Posterior vena cava (tissue), 2 donors: ENCODE measurements at places on chromosomes 6 and 20.

GRCh38 chr20:60453388-60454246, 495.4 kb downstream of the CDH26 start:
- no peak for DNase-seq

DNA sequence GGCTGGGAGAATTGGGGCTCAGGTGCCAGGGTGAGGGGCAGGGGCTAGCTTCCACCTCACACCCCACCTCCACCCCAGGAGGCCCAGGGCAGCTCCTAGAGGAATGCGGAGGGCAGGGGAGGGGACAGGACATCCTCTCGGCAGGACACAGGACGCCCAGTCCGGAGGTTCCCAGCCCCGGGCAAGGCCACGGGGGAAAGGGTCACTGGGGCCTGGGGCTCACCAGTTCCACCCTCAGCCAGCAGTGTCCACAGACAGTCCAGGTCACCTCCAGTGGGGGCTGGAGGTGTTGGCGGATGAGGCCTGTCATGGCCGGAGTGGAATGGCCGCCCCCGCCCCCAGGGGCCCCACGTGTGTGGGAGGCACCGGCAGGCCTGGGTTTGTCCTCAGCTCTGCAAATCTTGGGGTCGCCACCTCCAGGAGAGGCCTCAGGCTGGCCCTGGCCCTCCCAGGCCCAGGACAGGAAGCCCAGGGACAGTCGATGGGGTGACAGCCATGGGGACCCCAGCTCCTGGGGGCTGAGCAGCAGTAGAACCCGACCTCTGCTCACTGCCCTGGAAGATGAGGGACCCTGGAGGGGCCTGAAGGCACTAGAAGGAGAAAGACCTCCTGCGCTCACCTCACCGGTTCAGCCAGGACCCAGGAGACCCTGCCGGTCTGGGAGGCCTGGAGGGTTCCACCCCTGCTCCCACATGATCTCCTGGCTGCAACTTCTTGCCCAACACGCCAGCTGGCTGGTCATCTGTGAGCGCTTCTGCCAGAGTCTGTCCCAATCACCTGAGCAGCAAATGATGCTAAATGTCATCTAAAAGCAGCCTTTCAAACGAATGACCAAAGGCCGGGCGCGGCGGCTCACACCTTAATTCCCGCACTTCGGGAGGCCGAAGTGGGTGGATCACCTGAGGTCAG, 13.0 kb upstream of the ABHD16B start:
- DNase-seq = no peak

DNA sequence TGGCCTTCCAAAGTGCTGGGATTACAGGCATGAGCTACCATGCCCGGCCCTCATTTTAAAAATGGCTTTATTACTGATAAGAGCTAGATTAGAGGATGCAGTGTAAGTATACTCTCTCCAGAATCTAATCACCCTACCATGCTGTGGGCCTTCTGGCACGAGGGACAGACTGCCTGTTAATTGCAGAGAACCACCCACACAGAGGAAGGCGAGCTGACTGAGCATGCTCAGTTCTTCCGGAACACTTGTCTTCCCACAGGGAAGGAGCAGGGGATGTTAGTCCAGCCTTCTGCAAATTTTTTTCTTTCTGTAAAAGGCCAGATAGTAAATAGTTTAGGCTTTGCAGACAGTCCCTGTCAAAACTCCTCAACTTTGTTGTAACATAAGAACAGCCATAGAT, 48.9 kb downstream of the ALDH5A1 start:
- no peak for DNase-seq

DNA sequence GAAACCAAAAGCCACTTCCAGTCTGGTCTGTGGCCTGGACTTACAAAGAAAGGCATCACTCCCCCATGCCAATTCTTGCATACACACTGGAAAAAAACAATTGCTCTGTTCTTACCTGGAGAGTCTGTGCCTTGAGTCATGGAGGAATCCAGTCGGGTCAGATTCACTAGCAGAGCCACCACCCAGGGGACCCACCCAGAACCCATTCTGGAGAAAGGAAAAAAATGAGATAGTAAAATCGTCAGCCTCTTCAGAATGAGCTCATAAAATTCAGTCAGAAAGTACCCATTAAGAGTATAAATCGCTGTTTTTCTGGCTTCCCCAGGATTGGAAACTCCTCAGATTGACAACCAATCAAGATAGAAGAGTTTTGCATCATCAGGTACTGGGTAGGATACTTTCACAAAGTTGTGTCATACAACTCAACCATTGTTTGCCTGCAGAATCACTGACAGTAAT, at the start of gene HLA-DOB:
HLA-DOB (minus strand) TSS at position 257 of the 459 bp plus-strand sequence; CDS start at position 206, 51 bp downstream.
- DNase-seq = no peak

- DNase-seq = no peak
These were observed 53.8 kb downstream of the C6orf58 start for GRCh38 chr6:127630800-127631199.

DNA sequence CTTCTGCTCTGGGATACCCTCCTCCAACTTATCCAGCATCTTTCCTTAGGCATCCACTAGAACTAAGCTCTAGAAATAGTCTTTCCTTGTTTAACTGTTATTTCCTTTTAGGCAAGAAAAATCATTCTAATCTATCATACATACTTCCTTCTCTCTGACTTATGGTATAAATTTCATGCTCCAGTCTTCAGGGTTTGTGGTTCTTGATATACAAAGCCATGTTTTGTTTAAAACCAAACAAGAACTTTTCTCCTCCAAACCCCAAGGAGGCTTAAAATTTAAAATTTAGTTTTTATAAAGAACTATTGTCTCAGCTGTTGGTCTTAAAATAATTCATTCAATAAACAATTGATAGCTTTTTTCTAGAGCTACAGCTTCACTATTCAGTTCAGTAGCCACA, 77.2 kb downstream of the CD164 start:
- DNase-seq = no peak

GRCh38 chr20:63891061-63892002, 3.6 kb upstream of the DNAJC5 start:
- DNase-seq = no peak

GRCh38 chr20:59324521-59325141, 24.2 kb downstream of the EDN3 start:
- DNase-seq = no peak

DNA sequence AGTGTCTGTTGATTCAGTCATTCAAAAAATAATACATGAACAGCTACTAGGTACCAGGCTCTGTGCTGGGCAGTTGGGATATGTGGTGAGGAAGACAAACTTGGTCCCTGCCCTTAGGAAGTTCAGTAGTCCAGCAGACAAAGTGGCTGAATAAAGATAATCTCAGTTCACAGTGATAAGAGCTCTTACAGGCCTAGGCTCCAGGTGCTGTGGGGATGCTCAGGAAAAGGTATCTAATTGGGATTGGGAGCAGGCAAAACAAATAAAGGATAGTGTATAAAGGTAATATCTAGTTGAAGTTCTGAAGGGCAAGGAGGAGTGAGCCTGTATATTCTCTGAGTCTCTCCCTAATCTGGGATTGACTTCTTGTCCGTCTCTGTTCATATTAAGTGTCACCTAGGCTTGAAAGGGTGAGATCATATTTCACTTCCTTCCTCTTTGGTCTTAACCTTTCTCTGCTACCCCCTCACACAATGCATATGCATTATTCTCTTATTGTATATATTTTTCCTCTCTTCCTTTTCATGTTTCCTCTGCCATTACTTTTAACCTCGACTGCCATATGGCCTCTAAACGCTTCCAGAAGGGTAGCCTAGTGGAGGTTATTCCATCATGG, 13.5 kb downstream of the PTPN1 start:
- DNase-seq = no peak

DNA sequence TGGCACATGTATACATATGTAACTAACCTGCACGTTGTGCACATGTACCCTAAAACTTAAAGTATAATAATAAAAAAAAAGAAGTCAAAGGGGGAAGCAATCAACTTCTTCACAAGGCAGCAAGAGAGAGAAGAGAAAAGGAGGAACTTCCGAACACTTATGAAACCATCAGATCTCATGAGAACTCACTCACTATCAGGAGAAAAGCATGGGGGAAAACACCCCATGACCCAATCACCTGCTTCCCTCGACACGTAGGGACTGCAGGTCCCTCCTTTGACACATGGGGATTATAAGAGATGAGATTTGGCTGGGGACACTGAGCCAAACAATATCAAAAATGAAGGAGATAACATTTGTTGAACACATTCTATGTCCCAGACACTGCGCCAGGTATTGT, 94.8 kb upstream of the PHACTR1 start:
- DNase-seq = no peak

- no peak for DNase-seq
These were observed 34.7 kb downstream of the PLAGL1 start for GRCh38 chr6:143973097-143973966.

- peak; percentile 58 for DNase-seq
These were observed 1.5 kb upstream of the C20orf144 start for GRCh38 chr20:33660685-33661058.

DNA sequence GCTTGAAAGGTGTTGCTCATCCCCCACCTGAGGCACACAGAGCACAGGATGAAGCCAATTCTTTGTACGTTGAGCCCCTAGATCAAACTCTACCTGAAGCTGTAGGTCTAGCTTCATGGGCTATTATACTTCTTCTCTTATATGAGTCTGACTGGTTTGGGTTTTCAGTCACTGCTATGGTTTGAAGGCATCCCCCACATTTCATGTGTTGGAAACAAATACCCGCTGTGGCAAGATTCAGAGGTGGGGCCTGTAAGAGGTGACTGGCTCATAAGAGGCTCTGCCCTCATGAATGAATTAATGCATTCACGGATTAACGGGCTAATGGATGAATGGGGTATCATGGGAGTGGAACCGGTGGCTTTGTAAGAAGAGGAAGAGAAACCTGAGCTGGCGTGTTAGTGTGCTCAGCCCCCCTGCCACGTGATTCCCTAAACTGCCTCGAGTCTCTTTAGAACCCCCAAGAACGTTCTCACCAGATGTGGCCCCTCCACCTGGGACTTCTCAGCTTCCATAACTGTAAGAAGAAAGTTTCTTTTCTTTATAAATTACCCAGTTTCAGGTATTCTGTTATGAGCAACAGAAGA, 39.2 kb downstream of the PREX1 start:
- DNase-seq = peak; percentile 42

DNA sequence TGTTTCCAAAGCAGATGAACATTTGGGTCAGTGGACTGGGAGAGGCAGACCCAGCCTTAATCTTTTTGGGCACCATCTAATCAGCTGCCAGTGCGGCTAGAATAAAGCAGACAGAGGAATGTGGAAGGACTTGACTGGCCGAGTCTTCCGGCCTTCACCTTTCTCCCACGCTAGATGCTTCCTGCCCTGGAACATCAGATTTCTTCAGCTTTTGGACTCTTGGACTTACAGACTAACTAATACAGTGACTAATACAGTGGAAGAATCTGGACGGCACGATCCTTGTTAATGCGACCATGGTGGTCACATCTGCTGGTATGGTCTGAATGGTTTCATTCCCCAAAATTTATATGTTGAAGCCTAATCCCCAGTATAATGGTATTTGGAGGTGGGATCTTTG, 122.6 kb upstream of the NXT1 start:
- no peak for DNase-seq

DNA sequence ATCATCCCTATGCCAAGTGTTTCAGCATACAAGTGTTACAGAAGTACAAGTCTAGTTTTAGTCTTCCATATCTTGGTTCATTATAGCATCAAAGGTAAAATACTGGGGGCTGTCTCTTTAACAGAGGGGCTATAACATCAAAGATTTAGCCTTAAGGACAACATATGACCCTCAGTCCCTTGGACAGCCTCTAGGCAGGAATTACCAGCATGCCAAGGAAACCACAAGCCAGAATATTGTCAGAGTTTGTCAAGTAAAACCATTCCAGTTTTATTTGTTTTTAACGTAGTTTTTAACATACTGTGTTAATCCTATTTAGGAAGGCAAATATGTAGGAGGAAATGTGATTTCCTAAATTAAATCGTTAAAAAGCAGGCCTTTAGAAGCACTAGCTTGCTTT, 18.6 kb downstream of the ZKSCAN8 start:
- DNase-seq = no peak

DNA sequence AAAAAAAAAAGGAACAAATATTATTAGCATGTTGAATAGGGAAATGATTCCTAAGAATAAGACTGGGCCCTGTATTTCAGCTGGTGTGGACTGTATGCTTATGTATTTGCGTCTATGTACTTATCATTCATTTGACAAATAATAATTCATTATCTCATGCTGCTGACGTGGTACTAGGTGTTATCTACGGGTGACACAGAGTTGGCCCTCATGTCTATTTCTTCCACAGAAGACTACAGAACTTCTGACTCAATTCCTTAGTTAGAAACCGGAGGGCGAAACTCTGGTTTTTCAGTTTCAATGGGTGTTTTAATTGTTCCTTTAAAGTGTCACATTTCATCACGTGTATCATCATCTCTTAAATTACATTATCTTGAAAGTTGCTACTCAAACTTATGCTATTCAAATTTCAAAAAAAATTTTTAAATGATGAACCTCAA, 305.9 kb downstream of the CLIC5 start:
- DNase-seq = no peak

DNA sequence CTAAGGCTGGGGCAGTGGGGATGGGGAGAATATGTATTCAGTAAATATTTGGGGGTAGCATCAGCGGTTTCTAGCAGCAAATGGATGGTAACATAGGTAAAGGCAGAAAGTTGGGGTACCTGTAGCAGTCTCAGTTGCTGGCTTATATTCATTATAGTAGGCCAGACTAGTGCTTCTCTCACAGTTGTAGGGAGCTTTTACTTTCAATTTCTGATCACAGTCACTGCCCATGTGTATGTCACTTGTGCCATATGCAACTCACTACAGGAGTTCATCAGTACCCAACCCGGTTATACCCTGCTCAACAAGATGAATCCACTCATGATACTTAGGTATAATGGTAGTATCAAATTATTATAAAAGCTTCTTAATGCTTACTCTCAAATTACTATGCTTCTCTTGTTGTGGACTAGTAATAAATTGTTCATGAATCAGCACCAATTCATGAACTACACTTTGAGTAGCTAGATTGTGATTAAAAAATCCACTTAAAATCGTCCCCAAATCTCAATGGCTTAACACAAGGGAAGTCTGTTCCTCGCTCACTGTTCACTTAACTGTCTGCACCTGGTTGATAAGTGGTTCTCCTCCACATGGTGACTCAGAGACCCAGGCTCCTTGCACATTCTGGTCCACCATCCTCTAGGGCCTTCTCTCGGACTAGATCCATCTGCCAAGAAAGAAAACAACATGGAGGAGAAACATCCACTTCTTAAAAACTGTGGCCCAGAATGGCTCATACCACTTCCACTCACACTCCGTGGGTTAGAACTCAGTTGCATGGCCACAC, 31.3 kb upstream of the MYLIP start:
- DNase-seq = no peak

- peak; percentile 90 for DNase-seq
These were observed 412 bp downstream of the TRIB3 start for GRCh38 chr20:380763-381580.

GRCh38 chr20:50121858-50122271, 8.9 kb upstream of the UBE2V1 start:
- DNase-seq = peak; percentile 11

GRCh38 chr20:7848351-7848750, 91.9 kb downstream of the HAO1 start:
- DNase-seq = no peak

- no peak for DNase-seq
These were observed 78.5 kb upstream of the ZFP64 start for GRCh38 chr20:52270001-52270606.
